ENCODE measurements at places on chromosomes 5 and 9.

- no peak for DNase-seq
Observed at GRCh38 chr9:124776954-124777648, at the start of gene OLFML2A. OLFML2A (plus strand) TSS chr9:124777133; CDS start chr9:124777271, 138 bp downstream.

- no peak for DNase-seq
Observed at GRCh38 chr9:4490705-4491625, 697 bp downstream of the SLC1A1 start.

DNA sequence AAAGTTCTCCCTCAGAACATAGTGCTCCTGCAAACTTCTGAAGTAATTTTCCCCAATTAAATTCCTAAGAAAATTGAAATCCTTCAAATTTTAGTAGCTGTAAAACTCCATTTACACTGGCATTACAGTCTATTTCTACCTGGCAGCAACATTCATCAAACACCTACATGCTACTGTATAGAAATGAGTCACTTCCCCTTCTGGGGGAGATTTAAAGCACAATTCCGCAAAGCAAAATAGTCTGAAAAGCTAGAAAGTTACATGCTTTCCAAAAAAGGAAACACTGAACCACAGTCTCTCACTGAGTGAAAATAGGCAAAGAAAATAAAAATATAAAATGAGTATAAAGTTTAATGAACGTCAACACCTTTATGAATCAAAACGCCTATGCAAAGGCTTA is 43.3 kb downstream of the MCTP1 start:
- DNase-seq: no peak

- no peak for DNase-seq
Observed at GRCh38 chr9:15743512-15743911, 190.7 kb downstream of the CCDC171 start.
